ENCODE measurements at places on chromosomes 5 and 9.

- DNase-seq, result no peak
Measured at GRCh38 chr5:62689599-62690368, 111.2 kb downstream of the LRRC70 start.

GRCh38 chr9:85040821-85041465 is 371.4 kb downstream of the NTRK2 start:
- no peak for DNase-seq

GRCh38 chr9:28899267-28899666 is 1326.0 kb upstream of the C9orf72 start:
- no peak for DNase-seq

- peak; percentile 71 for DNase-seq
Measured at GRCh38 chr9:126704892-126705766, 91.4 kb downstream of the LMX1B start.

DNA sequence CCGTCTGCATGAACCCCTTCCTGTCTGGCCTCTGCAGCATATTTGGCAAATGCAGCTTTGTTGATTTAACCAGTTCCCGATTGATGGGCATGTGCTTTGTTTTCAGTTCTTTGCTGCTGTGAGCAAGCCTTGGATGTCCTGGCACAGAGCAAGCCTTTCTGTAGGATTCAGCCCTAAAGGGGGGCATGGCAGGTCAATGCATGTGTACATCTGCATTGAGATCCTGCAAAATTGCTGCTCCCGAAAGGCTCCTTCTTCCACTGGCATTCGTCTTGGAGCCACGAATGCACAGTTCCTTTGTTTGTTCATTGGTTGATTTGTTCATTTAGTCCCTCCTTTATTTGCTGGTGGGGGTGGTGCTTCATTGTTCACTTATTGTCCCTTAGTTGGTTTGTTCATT is 34.8 kb downstream of the COL5A1 start:
- no peak for DNase-seq

GRCh38 chr9:136671254-136671614 is 8.5 kb downstream of the EGFL7 start:
- DNase-seq, result no peak

GRCh38 chr9:126945682-126946081 is 31.1 kb downstream of the RALGPS1 start:
- DNase-seq, result no peak

DNA sequence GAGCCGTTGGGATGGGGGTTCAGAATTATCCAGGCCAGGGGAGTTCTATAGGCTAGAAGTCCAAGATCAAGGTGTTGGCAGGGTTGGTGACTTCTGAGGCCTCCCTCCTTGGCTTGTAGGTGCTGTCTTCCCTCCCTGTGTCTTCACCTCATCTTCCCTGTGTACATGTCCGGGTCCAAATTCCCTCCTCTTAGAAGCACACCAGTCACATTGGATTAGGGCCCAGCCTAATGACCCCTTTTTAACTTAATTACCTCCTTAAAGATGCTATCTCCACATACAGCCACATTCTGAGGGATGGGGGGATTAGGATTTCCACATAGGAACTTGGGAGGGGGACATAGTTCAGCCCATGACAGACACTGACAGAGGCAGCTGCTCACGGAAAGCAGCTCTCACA is 12.1 kb downstream of the LRSAM1 start:
- DNase-seq, result no peak

- DNase-seq, result no peak
Measured at GRCh38 chr9:87338088-87338989, 159.3 kb upstream of the DAPK1 start.

DNA sequence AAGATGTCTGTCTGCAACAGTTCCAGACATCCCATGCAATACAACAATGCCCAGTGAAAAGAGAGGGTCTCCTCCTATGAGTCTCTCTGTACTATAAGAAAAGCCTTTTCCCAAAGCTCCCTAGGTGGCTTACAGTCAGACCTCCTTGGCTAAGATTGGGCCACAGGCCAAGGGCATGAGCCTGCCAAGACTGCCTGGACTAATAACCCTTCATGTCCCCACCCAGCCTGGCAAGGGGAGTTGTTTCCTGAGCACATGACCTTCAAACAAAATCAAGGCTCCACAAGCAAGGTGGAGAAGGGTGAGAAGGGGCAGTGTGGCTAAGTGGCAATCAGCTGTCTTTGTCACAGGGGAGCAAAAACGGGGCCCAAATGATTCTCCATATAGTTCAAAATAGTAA is 75.6 kb upstream of the ZSWIM6 start:
- no peak for DNase-seq

GRCh38 chr9:15696979-15697378 is 144.1 kb downstream of the CCDC171 start:
- no peak for DNase-seq

DNA sequence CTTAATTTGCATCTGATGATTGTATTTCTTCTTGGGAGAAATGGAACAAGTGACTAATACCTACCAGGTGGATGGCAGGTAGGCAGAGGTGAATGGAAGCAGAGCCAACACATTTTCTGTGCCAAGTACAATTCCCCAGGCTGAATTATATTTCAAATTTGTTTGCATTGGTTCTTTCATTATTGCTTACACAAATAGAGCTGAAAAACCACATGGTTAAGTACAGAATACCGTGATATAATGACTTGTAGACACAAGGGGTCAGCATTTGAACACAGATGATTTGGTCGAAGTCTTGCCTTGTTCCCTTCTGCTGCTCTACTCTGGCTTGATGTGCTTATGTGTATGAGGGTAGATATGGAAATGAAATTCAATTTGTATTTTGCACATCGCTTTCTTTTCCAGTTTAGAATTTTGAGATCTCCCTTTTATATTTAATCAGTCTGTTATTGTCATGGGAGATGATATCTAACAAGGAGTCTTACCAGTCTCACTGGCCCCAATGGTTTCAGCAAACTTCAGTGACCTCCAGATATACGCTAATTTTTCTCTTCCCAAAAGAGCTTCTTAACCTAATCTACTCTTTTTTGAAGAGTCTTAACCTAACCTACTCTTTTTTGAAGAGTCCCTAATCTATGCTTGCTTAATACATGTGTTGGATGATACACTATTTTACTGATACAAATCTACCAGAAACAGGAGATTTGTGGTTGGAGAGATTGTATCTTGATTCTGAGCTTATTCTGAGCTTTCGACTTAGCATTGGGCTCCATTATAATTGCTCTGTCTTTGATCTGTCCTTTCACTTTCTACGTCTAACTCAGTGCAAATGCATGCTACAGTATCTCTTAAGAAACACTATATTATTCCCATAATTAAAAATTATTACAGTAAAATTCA is 88.1 kb downstream of the PCSK1 start:
- peak; percentile 47 for DNase-seq

DNA sequence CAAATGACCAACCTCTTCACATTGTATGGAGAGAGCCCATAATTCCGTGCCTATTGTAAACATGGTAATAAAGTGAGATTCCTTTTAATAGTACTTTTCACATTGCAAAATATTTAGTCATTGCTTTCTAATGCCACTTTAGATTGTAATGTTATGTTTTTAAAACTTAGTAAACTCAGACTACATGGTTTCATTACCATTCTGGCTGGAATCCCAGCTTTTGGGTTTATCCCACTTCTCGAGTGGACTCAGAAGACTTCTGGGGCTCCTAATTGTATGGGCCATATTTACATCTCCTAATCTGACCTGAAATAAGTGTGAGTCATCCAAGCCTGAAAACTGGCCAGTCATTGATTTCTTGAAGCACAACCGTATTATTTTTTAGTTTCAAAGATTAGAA is 217.6 kb downstream of the CAAP1 start:
- no peak for DNase-seq

- DNase-seq, result no peak
Measured at GRCh38 chr5:68260467-68260866, 44.9 kb downstream of the PIK3R1 start.

DNA sequence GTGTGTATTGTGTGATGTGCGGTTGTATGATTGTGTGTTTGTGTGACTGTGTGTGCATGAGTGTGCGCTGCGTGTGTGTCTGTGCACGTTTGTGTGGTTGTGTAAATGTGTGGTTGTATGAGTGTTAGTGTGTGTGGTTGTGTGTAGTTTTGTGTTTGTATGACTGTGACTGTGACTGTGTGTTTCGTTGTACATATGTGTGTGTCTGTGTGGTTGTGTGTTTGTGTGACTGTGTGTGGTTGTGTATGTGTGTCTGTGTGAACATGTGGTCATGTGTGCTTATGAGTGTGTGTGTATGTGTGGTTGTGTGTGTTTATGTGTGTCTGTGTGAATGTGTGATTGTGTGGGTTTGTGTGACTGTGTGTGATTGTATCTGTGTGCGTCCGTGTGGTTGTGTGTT is 197.8 kb downstream of the TTLL11 start:
- no peak for DNase-seq

Data from A549 (cell line).